ENCODE measurements at places on chromosomes 1 and 21.

GRCh38 chr1:38489844-38490270, 369.7 kb downstream of the RRAGC start:
- DNase-seq = no peak

DNA sequence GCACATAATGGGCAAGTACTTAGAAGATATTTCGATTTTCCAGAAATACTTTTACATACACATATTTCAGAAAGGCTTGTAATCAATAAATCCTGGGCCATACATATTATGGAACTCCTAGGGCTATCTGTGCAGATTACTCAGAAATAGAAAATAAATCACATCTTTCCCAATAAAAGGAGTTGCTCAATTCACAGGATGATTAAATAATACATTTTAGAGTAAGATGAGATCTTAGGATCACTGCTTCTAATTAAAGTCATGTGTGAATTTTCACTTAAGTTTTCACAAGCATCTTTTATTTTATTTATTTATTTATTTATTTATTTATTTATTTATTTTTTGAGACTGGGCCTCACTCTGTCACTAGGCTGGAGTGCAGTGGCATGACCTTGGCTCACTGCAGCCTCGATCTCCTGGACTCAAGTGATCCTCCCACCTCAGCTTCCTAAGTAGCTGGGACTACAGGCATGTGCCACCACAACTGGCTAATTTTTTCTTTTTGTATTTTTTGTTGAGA, 144.2 kb downstream of the HIVEP3 start:
- DNase-seq = no peak

- no peak for DNase-seq
These were observed 11.6 kb upstream of the SLC27A3 start for GRCh38 chr1:153763365-153764225.

- DNase-seq = no peak
These were observed 38.5 kb downstream of the ZBTB18 start for GRCh38 chr1:244089561-244089960.

GRCh38 chr1:158972841-158973240, 36.9 kb upstream of the IFI16 start:
- no peak for DNase-seq

DNA sequence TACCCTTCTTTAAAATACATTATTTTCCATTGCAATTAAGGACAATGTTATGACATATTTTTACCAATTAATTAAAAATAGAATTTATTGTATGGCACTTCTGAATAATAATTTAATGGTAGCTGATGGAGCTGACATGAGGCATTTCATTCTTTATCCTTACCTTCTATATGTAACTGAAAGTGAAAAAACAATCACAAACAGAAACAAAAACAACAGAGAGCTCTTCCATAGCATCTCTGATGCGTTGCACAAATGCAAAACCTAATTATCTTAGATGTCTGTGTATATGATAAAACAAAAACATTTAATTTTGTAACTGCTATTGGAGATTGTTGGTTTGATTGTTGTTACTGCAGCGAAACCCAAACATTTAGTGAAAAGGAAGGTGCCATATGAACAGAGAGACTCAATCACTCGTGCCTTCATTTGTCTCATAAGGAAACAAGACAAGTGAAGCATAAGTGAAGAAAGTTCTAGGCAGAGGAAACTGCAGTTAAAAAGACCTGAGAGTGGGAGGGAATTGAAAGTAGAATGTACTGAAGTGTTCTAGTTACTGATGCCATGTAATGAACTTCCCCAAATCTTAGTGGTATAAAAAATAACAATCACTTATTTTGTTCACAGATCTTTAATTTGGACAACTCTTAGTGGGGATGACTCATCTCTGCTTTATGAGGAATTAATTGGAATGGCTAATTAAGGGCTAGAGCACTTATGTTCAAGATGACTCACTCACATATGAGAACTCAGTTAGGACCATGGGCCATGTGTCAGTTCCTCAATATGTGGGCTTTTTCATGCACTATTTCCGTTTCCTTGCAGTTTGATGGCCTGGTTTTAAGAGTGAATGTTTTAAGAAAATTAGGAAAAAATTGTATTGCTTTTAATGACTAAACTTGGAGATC, 245.0 kb upstream of the OLFM3 start:
- no peak for DNase-seq

DNA sequence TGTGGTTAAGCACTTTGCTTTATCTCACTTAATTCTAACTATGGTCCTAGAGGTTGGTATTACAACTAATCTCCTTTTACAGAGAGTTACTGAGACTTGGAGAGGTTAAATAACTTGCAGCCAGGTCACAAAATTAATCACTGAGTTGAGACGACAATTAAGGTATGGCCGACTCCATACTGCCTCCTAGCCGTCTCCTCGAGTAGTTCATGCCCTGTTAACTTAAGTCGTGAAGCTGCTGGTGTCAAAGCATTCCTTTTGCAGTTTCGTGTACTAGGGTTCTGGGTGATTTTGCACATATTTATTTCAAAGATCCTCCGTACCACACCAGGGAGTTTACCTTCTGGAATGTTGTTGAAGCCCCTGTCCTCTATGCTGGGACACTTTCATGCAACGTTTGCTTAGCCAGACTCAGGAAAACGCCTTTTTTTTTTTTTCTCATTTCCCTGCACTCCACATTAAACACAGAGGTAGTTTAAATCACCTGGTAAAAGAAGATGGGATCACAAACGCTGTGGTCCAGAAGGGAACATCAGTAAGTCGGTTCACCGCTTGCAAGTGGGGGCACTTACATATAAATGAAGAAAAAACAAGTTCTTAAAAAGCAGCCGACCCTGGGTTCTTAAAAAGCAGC, 570 bp upstream of the NEK7 start:
- DNase-seq = no peak

GRCh38 chr1:231584921-231585320, 41.7 kb upstream of the DISC1 start:
- no peak for DNase-seq

- no peak for DNase-seq
These were observed 1.6 kb downstream of the P3H1 start for GRCh38 chr1:42765269-42765668.

- DNase-seq = no peak
These were observed 35.9 kb downstream of the MAB21L3 start for GRCh38 chr1:116147114-116147510.

DNA sequence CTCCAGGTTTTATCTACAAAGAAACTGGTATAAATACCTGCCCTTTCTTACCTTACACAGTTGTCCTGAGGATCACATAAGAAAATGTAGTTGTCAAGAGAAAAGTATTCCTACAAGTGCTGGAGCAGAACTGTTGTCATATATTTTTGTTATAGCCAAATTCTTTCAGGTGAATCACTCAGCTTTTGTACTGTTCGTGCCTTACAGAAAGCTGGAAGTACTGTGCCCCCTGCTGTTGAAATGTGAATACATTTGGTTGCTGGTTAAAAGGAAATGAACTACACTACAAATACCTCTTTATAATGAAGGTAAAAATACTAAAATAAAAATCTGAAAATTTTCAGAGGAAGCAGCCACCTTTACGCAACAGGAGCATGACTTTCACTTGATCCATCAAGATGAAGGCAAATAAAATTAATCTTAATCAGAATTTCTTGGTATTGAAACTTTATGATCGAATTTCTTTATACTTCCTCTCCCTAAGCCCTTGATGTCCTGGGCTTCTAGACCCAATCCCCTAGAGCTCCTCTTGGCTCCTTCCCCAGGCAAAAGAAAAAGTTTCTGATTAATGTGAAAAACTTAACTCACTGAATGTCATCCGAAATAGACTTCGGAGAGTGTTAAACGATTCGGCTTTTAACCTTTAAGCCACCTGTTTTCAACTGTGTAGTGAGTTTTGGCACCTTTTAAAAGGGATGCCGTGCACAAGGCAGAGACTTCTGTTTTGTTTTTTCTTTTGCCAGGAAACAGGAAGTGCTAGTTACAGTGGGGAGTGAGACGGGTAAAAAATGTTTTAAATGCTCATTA, 12.5 kb downstream of the CHML start:
- peak; percentile 46 for DNase-seq

DNA sequence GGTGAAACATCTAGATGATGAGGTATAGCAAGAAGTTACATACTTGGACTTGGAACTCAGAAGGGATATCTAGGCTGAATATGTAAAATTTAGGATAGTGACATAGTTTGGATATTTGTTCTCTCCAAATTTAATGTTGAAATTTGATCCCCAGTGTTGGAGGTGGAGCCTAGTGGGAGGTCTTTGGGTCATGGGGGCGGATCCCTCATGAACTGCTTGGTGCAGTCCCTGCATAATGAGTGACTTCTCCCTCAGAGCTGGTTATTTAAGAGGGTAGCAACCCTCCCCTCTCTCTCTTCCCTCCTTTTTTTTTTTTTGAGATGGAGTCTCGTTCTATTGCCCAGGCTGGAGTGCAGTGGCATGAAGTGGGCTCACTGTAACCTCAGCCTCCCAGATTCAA, 15.5 kb downstream of the ST3GAL3 start:
- DNase-seq = no peak

DNA sequence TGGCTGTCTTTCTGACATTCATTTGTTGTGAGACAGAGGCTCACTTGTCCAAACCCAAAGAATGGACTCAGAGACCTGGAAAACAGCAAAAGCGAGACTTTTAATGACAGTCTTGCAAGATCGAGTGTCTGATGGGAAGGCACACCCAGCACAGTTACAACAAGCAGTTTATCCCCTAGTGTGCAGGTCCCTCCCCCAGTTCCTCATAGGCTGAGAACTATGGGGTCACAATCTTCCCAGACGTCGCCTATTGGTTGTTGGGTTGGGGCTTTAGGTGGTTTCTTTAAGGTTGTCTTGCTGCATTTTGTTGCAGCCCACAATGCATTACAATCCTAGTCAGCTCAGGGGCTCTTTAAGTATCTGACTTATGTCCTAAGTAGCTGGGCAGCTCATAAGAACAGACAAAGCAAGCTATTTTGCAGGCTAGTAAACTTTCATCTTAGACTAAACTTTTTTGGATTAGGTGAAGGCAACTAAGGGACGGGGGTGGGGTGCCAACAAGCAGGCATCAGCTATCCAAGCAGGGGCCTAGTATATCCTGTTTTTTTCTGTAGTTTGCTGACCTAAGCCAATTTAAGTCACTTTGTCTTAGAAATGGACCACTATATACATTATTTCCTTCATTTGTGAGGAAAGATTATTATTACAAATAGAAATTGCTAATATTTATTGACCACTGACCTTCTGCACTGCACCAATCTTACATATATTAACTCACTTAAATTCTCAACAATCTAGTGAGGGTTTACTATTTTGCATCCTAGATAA, 151.8 kb downstream of the SETD4 start:
- DNase-seq = no peak

GRCh38 chr1:215482079-215482478, 85.0 kb upstream of the KCTD3 start:
- DNase-seq = no peak

- no peak for DNase-seq
These were observed 7.2 kb upstream of the VSIG8 start for GRCh38 chr1:159869607-159870006.

DNA sequence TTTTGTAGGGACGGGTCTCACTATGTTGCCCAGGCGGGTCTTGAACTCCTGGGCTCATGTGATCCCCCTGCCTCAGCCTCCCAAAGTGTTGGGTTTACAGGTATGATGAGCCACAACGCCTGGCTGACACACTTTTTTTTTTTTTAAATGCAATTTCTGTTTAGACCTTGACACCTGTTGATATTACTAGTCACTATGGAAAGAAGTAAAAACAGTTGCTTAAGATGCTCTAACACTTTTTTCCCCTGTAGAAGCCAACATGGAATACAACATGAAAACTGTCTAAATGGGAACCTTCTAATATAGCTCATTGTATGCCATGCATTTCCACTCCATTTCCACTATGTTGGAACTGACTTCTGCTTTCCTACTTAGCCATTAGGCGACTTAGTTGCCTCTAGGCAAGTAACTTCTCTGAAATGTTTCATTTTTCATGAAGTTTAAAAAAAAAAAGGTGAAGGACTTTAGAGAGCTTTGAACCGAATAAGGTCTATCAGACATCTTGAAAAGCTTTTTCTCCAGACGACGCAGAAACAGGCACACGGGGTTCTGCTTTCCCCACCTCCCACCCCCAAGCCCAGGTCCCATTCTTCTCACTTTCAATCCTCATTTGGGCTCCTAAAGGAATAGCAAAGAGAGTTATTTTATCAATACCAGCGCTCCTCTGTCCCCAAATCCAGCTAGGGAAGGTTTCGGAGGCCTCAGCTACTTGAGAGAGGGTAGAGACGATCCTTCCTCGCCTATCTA, 648 bp upstream of the DR1 start:
- no peak for DNase-seq

GRCh38 chr1:12147201-12147701, 19.5 kb upstream of the TNFRSF1B start:
- DNase-seq = no peak

- DNase-seq = no peak
These were observed 90.5 kb downstream of the VWA5B1 start for GRCh38 chr1:20381045-20381641.

- DNase-seq = peak; percentile 4
These were observed 235.4 kb downstream of the TPR start for GRCh38 chr1:186139701-186140100.

DNA sequence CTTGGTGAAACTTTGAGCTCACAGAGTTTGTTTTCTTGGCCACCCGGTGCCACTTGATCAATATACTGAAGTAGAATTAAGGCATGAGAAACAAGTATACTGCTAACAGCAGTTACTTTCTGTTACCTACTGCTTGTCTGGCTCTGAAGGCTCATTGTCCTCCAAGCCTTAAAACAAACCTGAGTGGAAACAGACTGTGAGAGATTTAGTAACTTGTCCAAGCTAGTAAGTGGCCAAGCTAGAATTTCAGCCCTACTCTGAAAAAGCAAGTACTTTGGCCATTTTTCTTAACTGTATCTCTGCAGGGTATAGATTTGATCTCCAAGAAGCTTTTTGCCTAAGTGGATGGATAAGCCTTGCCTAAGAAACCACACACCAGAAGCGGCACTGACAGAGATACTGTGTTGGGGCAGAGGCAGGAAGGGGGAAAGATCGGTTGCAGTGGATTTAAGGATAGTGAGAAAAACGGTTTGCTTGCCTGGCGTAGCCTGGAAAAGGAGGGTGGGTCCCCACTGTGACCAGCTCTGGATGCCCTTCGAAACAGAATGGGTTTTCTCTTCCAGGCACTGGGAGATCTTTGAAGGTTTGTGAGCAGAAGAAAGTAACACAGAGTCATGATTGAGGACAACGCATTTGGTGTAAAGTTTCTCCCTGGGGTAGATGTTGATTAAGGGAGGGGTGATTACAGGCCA, 2.1 kb upstream of the MACO1 start:
- DNase-seq = no peak

- DNase-seq = no peak
These were observed 127.4 kb downstream of the FMN2 start for GRCh38 chr1:240219104-240219503.

GRCh38 chr1:220315070-220315839, 43.0 kb upstream of the RAB3GAP2 start:
- no peak for DNase-seq

GRCh38 chr1:21661886-21662285, 7.3 kb downstream of the RAP1GAP start:
- DNase-seq = no peak

GRCh38 chr1:207344221-207344620, 22.7 kb downstream of the CD55 start:
- DNase-seq = no peak

DNA sequence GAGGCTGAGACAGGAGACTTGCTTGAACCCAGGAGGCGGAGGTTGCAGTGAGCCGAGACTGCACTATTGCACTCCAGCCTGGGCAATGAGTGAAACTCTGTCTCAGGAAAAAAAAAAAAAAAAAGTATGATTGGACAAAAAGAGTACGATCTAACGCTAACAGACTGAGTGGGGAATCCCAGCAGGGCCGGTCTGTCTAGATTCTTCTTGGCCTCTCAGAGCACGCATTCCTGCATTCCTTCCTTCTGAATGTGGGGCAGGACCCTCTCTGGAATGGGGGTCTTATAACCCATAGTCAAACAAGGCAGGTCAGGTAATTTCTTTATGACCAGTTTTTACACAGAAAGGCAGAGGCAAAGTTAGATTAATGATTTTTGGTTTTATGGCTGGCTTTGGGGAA, 92.0 kb upstream of the PPM1J start:
- DNase-seq = no peak

All from AG04450 (cell line).